ENCODE measurements at places on chromosomes 6 and 20. TPM values are rescaled to one million over a fixed set of nuclear protein-coding genes. Genes with fewer than 3 reads are reported as not detected.

Gene SSTR4
- total RNA-seq: not detected

DNA sequence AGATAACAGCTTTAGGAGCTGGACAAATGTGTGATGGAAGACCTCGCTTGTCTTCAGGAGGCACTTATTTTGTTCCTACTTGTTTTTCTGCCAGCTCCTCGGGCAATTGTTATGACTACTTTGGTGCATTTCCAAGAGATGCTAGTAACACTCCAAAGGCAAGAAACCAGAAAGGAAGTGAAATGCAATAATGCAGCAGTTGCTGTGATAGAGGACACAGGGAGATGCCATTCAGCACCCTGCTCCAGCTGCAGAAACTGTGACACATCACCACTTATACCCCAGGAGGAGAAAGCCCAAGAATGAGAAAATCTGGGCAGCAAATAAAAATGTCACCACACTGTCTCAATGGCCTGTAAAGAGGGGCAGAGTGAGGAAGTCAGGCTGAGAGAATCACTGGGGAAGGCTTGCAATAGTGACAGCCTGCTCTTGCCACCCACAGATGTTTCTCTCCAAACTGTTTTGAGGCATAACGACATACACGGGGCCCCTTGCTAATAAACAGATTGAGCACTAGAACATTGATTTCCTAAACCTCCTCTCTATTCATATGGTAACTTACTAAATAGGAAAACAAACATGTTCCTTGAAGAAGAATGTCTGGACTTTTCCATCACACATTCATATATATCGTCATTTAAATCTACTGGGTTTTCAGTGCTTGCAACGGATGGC, 231.0 kb upstream of the PRND start:
- no peak for DNase-seq

GRCh38 chr6:130020073-130020906, 1.9 kb downstream of the L3MBTL3 start:
- DNase-seq: peak; percentile 35

Gene SGK2
- 0.08 TPM for total RNA-seq

GRCh38 chr20:11778206-11778570, 139.5 kb upstream of the BTBD3 start:
- no peak for DNase-seq

Gene CST1
- total RNA-seq: 2.7 TPM

GRCh38 chr6:150334790-150335783, 33.7 kb upstream of the IYD start:
- peak; percentile 73 for DNase-seq

Gene PBOV1
- not detected for total RNA-seq

GRCh38 chr20:62117362-62117646, 5.0 kb upstream of the LSM14B start:
- no peak for DNase-seq

Gene R3HDML
- not detected for total RNA-seq

Gene LINC00237
- total RNA-seq: 0.31 TPM

Gene MYMX
- 2.8 TPM for total RNA-seq

DNA sequence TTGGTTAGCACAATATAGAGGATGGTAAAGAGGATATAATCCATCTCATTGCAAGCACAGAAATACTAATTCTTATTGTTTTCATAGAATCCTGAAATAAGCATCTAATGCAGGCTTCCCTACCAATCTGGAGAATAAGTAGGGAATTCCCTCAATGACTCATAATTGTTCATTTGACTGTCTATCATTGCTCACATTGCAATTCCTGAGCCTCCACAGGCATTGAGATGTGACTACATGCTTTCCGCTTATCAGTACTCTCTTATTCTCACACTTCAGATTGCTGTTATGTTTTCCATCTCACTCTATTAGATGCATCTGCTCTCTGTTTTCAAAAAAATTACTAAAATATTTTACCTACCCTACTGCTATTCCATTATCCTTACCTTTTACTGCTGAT, 216.2 kb upstream of the PRSS16 start:
- no peak for DNase-seq
